Fibroblast of mammary gland (primary cell): ENCODE measurements at places on chromosomes 5 and 9.
A peak's percentile ranks its signal among the peaks of the same experiment; 100 is the strongest.

DNA sequence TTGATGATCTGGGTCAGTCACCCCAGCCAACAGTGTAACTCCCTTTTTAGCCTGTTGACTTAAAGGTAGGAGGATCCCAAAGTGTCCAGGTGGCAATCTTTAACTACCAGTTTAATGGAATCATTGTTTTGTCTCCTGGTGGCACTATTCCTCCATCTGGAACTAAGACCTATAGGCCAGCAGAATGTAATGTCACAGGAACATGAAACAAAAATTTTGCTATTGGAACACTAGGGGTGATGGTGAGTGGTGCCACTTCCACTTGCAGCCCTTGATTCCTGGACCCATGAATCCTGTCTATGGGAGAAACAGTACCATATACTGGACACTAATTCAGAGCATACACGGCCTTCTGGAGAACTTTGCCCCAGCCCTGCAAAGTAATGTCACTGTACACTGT lies 219.5 kb upstream of the RASA1 start:
- DNase-seq, result peak; percentile 14

DNA sequence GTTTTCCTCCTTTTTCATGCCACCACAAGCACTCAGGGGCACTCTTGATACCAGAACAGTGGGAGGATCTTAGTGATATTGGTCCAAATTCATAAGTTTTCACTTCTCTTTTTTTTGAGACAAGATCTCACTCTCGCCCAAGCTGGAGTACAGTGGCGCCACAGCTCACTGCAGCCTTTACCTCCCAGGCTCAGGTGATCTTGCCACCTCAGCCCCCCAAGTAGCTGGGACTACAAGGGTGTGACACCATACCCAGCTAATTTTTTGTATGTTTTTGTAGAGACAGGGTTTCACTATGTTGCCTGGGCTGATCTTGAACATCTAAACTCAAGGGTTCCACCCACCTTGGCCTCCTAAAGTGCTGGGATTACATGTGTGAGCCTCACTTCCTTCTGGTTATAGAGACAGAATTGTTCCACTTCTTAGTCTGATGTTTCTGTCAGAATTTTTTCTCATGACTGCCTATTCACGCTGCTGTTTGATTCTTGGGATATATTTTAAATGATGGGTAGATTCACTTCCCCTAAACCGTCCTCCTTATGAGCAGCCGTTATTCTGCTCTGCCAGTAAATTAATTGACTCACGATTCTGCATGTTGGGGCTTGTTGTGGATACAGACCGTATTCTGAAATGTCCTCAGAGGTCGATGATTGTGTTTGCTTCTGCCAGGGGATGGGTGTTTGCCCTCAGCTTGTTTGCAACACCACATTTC lies 30.8 kb downstream of the MTAP start:
- no peak for DNase-seq

DNA sequence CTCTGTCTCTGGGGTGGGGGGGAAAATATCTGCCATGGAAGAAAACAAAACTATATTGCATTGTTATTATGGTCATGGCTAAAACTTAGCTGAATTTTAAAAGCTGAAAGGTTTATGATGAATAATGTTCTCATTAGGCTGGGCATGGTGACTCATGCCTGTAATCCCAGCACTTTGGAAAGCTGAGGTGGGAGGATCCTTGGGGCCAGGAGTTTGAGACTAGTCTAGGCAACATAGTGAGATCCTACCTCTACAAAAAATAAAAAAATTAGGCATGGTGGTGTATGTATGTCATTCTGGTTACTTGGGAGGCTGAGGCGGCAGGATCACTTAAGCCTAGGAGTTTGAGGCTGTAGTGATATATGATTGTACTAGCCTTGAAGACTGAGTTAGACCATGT lies 44.5 kb downstream of the IPO11 start:
- peak; percentile 50 for DNase-seq

DNA sequence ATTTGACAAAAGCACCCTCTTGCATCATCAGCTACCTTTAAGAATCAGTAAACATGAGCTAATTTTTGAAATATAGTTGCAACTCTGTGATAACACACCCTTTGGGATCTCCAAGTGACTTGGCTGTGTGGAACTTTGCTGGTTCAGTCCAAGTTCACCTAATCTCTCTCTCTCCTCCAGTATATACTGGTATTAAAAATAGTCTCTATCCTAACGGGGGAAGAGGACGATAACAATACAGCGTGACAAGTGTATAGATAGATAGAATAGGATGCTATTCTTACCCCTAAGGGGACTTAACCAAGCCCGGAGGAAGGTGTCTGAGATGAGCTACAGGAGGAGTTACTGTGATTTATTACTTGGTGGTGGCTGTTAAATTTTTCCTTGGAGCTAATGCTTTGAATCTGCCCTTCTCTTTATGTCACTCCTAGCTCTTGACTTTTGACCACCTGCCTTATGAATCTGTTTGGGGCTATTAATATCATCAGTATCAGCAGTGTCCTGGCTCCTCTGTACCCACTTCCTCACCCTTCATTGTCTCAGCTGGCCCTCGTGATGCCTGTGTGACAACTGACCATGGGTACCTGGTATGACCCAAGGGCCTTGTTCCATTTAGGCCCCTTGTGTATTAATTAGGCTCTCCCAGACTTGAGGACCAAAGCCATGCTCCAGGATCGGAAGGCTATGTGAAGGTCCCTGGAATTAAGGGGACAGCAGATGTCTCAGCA lies 223.9 kb downstream of the SREK1 start:
- DNase-seq, result no peak

DNA sequence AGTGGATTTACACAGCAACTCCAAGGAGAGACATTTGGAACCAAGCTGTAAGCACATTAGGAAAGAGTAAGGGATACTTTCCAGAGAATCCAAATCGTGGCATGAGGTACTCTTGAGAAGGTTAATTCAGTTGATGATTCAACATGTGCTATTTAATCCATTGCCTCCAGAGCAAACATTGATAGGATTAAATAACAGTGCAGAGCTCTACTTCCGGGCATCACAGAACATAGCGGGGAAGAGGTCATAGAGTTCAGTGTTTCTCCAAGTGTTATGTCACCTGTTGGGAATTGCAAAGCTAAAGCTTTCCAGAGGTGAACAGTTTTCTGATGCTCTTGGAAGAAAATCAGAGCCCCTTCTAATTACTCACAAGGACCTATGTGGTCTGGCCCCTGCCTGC lies 127.5 kb downstream of the PPP2R2B start:
- DNase-seq, result no peak

DNA sequence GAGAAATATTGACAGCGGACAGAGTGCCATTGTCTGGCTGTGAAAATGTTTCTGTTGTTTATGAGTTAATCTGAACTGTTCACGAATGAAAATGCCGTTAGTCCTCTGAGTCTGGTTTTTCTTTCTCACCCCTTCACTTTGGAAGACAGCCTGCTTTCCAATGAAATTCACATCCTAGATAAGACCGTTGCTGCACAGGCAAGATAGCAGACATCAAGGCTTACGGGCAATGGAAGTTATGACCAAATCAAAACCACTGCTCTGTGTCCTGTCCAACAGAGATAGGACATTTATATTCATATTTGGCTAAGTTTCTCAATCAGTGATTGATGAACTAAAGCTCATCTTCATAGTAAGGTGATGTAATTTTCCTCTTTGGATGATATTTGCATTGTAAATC lies 180.0 kb upstream of the DMAC1 start:
- DNase-seq, result no peak

GRCh38 chr5:133824661-133825254 lies 143.7 kb downstream of the C5orf15 start:
- DNase-seq, result no peak

- no peak for DNase-seq
Observed at GRCh38 chr5:143274952-143275351, 128.5 kb downstream of the NR3C1 start.

DNA sequence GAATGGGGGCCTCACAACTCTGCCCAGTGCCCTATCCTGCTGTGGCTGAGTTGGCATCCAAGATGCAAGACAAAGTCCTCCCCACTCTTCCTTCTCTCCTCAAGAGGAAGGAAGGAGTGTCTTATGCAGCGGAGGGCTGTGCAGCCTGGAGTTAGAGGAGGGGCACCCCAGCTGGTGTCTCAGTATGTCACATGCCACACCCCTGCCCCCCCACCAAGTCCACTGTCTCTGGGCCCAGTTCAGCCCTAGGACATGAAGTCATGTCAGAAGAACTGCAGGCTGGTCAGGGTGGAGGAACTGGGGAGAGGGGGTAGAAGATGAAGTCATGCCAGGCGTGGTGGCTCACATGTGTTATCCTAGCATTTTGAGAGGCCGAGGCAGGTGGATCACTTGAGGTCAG lies 28.0 kb upstream of the SLC28A3 start:
- DNase-seq, result no peak

- DNase-seq, result no peak
Observed at GRCh38 chr5:136998854-136999357, 500.2 kb downstream of the SPOCK1 start.

- no peak for DNase-seq
Observed at GRCh38 chr5:58300346-58300895, 159.5 kb downstream of the PLK2 start.

- DNase-seq, result peak; percentile 62
Observed at GRCh38 chr9:4553951-4554381, 63.7 kb downstream of the SLC1A1 start.

DNA sequence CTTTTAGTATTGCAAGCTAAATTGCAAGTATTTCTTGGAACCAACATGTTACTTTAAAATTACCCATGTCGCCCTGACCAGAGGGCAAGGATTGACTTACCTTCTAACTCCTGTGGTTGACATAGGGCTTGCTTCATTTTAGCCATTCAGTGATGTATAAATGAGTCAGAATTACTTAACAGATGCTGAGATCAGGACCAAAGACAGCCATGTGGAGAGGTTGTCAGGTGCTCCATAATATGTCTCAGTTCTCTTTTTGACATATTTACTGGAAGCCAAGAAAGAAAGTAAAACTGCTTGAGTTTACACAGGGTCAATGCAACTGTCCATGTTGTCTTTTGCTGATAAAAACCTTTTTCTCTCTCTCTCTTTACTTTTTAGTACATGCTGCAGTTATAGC lies 33.2 kb downstream of the F2RL2 start:
- DNase-seq, result peak; percentile 14

DNA sequence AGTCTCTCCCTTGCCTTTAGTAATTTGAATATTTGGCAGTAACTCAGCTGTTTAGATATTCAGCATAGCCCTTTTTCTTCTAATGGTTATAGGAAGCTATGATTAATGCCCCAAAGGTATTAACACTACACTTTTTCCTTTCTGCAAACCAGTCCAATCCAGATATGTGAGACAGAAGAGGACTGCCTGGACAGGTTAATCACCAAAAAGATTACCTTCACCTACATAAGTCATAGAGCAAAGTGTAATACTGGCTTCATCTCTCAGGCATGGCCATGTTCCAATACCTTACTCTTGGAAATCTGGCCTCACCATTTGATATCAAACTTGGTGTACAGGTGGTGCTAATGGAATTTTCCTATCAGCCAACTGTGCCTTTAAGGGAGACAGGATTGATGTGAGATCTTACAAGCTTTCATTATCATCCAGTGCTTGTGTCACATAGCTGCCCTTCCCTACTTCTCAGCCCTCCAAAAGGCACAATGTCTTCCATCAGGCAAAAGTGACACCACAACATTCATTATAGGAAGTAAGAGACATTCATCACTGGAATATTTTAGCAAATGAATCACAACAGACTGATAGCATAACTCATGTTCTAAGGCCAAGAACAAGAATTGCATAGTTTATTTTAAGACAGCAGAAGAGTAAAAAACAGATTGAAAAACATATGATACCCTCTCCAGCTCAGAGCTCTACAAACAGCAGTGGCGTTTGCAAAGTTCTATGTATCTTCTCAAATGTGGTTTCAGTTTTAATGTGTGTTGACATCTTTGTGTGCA lies 91.2 kb upstream of the PAM start:
- DNase-seq, result peak; percentile 14

- DNase-seq, result no peak
Observed at GRCh38 chr9:70510157-70510770, 95.8 kb upstream of the KLF9 start.

- no peak for DNase-seq
Observed at GRCh38 chr9:121053544-121053943, 3.5 kb upstream of the C5 start.

DNA sequence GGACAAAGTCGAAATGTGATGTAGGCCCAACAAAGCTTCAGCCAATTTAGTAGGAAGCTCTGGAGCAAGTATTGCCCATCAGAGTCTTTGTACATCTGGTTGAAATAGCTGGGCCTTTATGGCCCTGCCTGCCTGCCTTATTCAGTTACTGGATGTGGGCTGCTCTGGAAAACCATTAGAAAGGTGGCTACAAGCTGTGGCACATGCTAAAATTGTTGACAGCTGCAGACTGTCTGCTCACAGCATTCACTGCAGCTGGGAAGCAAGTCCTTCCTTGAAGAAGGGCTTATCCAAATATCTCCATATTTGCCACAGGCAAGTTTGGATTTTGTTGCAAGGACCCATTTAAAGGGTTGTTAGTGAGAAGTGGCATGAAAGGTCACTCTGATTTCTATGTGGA lies 24.4 kb downstream of the SMIM15 start:
- DNase-seq, result no peak

- no peak for DNase-seq
Observed at GRCh38 chr5:81719743-81720345, 31.1 kb downstream of the SSBP2 start.

DNA sequence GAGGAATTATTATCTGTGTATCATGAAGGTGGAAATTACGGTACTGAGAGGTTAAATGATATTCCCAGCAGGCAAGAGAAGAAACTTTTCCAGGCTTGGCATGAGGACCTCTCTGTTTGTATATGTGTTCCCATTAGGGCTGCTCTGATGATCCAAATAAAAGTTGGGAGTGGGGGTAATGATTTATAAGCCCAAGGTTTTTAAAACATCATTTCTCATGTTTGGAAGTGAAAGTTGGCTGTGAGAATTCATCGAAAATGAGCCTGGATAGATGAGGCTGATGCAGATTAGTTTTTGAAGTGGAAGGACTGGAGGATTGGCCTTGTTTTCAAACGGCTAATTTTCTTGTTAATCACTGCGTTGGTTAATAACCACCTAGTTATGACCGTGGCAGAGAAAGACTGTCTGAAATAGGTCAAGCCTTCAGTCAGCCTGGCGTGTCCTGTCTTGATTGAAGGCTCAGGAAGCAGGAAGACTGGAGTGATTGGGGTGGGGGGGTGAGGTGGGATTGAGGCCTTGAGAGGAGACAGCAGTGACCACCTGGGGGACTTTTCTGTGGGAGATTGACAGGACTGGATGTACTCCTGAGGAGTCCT lies 391.0 kb upstream of the WWC1 start:
- DNase-seq, result no peak

DNA sequence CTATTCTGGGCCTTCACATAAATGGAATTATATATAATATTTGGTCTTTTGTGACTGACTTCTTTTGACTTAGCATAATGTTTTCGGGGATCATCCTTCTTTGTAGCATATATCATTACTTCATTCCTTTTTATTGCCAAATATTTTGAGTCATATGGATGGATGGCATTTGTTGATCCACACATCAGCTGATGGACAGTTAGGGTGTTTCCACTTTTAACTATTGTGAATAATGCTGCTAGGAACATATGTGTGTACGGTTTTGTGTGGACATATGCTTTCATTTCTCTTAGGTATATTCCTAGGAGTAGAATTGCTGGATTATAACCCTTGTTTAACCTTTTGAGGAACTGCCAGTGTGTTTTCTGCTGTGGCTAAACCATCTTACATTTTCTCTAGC lies 249.6 kb downstream of the FANCC start:
- DNase-seq, result peak; percentile 55

GRCh38 chr5:34639852-34640626 lies 16.1 kb upstream of the RAI14 start:
- no peak for DNase-seq
